ENCODE measurements at places on chromosomes 4 and X.
A peak's percentile ranks its signal among the peaks of the same experiment; 100 is the strongest.

- no peak for DNase-seq
Measured at GRCh38 chrX:71482228-71482958, 50.5 kb upstream of the OGT start.

DNA sequence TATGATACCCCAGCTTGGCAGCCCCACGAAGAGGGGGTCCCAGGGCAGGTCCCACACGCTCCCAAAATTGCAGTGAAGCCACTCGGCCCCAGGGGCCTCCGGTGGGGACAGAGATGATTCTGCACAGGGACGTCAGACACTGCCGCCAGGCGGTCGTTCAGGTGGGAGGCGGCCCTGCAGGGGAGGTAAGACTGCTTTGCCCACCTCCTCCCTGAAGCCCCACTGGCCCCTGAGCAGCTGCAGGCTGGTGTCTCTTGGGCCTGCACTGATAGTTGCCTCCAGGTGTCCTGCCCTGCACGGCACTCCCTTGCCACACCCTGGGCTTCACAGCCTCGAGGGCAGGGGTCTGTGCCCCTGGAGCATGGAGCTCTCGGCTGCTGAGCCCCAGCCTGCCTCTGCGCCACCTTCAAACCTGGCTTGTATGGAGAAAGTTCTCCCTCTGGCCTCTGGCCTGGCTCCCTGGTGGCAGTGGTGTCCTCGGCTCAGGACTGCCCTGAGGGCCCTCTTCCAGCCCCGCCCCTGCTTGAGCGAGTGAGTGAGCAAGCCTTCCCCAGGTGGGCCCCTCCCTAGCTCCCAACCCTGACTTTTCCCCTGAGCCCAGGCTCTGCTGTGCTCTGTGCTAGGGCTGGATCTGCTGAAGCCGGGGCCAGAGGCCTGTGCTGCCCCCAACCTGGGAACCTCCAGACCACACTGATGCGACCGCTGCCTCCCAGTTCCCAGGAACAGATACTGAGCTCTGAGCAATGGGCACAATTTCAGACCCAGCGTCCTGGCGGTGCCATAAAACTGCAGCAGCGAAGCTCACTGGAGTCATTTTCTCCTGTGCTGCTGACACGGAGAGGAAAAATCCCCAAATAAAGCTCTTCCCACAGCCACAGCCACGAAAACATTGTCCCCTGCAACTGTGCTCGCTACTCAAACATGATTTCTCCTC, 16.1 kb downstream of the ADRA2C start:
- DNase-seq = no peak

DNA sequence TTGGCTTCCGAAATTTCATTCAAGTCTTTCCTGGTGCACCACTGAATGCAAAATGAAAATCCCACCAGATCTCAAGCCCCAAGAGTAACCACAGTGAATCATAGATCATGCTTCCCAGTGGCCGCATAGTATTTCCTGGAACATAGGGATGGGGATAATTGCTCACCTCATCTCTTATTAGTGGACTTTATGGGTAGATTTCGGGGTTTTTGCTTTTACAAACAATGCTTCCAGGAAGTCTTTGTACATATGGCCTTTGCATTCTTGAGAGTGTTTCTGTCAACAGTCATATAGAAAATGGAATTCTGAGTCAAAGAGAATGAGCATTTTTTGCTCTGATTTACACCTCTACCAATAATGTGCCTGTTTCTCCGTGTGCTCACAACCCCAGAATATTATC, 53.4 kb downstream of the PPEF2 start:
- no peak for DNase-seq

DNA sequence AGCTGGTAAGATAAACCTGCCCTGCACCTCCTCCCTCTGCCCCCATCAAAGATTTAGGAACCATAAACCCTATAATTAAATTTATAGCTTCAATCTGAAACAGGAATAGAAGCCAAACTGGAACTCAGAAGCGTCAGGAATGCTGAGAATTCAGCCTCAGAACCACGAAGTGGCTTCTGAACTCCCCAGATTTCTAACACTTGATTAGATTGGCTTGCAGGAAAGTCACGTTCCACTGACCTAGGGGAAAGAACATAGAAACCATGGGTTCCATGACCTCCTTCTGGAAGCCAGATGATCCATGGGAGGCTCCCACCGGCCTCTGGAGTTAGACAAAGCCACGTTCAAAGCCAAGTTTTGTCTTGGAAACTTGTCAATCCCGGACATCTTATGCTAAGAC, 356.5 kb downstream of the MID1IP1 start:
- DNase-seq = no peak

DNA sequence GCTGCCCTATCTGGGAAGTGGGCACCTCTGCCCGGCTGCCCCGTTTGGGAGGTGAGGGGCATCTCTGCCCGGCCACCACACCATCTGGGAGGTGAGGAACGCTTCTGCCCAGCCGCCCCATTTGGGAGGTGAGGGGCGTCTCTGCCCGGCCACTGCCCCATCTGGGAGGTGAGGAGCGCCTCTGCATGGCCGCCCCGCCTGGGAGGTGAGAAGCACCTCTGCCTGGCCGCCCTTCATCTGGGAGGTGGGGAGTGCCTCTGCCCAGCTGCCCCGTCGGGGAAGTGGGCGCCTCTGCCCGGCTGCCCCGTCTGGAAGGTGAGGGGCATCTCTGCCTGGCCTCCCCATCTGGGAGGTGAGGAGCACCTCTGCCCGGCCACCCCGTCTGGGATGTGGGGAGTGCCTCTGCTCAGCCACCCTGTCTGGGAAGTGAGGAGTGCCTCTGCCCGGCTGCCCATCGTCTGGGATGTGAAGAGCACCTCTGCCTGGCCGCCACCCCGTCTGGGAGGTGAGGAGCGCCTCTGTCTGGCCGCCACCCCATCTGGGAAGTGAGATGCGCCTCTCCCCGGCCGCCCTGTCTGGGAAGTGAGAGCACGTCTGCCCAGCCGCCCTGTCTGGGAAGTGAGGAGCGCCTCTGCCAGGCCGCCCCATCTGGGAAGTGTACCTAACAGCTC, 9.8 kb downstream of the PABPC1L2A start:
- DNase-seq = no peak

- no peak for DNase-seq
Measured at GRCh38 chr4:168059251-168059650, 33.1 kb upstream of the ANXA10 start.

DNA sequence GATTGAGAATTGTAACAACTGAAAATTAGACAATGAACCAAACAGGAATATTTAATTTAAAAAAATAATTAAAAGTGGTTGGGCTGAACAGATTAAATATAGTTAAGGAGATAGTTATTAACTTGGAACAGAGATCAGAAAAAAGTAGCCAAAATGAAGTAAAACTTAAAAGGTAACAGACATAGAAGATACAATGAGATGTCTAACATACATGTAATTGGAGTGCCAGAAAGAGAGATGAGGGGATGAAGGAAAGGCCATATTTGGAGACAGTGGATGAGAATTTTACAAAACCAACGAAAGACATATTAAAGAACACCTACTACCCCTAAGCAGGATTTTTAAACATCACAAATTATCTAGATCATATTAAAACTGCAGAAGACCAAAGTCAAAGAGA, 8.0 kb downstream of the TBC1D9 start:
- no peak for DNase-seq

DNA sequence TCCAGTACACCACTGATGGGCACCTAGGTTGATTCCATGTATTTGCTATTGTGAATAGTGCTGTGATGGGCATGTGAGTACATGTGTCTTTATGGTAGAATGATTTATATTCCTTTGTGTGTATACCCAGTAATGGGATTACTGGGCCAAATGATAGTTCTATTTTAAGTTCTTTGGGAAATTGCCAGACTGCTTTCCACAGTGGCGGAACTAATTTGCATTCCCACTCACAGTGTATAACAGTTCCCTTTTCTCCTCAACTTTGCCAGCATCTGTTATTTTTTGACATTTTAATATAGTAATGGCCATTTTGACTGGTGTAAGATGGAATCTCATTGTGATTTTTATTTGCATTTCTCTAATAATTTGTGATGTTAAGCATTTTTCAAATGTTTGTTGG, 25.9 kb downstream of the CC2D2A start:
- peak; percentile 19 for DNase-seq

DNA sequence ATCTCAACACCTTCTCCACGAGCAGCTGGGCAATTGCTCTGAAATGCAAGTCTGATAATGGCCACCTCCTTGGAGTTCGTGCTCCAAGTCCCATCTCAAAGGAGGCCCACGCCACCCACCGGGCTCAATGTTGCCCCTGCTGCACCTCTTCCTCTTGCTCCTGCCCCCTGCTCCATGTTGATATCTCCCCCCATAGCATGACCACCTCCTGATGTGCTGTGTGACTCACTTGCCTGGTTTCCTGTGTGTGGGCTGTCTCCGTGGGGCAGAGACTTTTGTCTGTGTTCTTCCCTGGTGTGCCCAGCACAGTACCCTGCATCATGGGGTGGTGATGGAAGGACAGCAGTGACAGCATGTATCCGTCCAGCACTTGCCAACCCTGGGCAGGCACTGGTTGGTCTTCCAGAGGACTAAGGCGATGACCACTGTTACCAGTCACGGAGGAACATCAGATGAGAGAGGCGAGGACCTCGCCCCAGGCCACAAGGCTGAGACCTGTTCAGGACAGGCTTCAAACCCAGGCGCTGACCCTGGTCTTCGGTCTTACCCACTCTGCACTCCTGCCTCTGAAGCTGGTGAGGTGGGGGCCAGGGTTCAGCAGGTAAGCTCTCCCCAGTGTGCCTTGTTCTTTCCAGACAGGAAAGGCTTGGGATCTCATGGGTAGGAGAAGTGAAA, 104.6 kb upstream of the LRPAP1 start:
- no peak for DNase-seq

DNA sequence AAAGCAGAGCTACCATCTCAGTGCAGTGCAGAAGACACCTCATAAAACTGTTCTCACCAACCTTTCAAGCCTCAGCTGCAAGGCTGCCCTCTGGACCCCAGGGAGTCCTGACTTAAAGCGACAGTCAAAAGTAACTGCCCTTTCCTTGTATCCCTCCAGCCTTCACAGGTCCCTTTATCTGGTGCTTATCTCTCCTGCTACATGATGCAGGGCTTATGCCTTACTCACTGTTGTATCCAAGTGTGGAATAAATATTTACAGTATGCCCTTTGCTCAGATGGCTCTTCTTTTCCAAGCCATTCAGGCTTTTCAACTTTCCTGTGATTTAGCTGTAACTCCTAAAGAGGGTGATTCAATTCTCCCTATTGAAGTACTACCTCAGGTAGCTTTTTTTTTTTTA, 92.6 kb downstream of the KDR start:
- DNase-seq = no peak

GRCh38 chr4:168923526-168924194, 86.4 kb downstream of the CBR4 start:
- DNase-seq = peak; percentile 76

GRCh38 chrX:37627602-37628001, 56.1 kb downstream of the LANCL3 start:
- no peak for DNase-seq

DNA sequence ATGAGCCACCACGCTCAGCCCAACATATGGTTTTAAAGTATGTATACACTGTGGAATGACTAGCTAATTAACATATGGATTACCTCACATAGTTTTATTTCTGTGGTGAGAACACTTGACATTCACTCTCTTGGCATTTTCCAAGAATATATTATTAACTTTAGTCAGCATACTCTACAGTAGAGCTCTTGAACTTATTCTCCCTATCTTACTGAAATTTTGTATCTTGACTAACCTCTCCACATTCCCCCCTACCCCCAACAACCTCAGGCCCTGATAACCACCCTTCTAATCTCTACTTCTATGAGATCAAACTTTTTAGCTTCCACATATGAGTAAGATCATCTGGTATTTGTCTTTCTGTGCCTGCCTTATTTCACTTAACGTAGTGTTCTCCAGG, 38.6 kb upstream of the AGA start:
- no peak for DNase-seq

DNA sequence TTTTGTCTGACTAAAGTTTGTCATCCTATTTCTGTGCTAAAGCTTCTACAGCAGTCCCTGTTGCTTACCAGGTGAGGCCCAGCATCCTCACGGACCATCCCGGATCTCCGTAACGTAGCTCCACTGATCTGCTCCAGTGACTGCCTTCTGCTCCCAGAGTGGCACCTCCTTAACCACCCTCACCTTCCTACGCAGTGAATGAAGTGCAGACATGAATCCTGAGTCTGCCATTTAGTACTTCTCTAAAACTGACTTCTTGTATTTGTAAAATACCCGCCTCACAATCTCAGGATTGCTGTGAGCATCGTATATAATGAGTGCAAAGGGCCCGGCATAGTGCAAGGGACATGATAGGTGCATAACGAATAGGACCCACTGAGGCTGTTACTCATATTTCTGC, 27.7 kb upstream of the ACSL1 start:
- no peak for DNase-seq

DNA sequence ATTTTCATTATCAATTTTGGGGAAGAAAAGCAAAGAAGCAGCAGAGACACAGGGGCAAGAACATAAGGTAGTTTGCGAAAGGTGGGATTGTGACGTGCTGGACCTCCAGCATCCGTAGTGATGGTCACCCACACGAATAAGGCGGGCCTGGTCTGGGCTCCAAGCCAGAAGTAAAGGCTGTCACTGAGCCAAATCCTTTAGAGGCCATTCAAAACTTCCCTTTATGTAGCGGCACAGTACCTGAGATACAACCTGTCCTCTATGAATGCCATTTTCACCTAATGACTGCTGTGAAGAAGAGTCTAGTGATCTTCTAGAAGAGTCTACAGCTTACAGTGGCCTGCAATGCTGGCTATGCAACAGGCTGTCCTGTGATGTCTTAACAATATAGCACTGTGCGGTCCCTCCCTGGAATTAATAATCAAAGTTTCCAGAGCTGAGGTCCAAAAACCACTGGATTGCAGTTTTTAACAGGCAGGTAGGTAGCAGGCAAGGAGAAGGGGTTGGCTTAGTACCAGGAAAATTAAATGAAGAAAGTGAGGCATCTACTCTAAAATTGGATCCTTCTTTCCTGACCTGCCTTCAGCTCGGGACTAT, 56.2 kb downstream of the TRIML1 start:
- no peak for DNase-seq

DNA sequence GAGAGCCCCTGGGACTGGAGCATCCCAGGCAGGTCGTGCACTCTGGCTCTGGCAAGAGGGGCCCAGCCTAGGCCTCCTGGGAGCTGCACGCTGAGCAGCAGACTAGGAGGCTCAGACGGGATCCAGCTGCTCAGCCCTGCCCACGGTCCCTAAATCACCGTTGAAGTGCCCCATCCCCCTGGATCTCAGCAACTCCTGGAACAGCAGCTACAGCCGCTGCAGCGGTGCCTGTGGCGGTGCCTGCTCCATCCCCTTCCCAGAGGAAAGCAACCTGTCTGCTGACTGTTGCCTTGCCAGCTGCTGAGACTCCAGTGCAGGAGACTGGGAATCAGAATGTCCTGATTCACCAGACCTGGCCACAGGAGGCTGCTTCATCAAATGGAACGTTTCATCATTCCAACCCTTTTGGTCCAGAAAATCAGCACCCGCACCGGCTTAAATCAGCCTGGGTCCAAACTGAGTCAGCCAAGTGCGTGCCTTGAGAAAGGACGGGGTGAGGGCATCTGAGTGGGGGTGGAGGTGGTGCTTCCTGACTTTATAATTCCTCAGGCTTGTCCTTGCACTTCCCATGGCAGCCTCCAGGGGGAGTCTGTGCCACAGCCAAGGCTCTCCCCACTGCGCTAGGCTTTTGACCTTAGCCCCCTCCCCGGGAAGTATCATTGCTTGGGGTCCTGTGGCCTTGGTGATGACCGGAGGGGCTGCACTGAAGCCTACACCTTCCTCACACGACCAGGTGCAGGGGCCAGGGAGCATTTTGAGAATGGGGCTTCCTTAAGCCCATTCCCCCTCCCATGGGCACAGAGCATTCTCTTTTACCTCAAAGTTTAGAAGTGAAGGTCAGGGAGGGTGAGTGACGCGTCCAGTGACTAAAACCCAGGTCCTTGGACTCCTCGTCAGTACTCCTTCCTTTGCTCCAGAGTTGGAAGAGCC, 6.5 kb downstream of the ZNF185 start:
- no peak for DNase-seq

GRCh38 chrX:69196666-69197065, 31.4 kb upstream of the PJA1 start:
- DNase-seq = no peak

All from spinal cord (tissue), 10 donors.